ENCODE measurements at places on chromosomes 5 and 9.

DNA sequence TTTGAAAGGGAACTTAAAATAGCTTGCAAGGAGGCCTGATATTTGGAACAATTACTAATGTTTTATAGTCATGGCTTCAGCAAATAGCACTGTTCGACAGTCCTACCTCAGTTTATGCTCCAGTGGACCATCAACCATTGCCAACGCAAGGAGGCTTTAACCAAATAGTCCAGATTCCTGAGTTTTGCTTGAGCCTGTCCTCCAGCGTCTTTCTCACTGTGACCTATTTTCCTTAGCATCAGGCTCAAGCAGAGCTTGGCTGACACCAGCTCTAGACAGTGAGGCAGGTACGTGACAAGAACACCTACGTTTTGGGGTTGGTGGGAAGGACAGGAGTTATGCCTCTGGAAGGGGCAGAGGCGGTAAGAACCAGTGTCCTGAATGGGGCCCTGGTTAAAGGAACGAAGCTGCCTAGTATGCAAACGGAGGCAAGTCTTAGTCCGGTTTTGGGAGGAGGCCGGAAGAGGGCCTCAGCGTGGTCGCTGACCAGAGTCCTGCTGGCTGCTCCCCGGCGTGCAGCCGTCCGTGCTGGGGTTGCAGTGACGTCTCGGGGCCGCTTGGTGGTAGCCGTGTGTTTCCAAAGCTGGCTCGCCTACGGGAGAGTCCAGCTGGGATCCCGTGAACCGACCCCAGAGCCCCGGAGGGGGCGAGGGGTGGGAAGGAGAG lies 998 bp upstream of the FGF18 start:
- peak; percentile 46 for DNase-seq

DNA sequence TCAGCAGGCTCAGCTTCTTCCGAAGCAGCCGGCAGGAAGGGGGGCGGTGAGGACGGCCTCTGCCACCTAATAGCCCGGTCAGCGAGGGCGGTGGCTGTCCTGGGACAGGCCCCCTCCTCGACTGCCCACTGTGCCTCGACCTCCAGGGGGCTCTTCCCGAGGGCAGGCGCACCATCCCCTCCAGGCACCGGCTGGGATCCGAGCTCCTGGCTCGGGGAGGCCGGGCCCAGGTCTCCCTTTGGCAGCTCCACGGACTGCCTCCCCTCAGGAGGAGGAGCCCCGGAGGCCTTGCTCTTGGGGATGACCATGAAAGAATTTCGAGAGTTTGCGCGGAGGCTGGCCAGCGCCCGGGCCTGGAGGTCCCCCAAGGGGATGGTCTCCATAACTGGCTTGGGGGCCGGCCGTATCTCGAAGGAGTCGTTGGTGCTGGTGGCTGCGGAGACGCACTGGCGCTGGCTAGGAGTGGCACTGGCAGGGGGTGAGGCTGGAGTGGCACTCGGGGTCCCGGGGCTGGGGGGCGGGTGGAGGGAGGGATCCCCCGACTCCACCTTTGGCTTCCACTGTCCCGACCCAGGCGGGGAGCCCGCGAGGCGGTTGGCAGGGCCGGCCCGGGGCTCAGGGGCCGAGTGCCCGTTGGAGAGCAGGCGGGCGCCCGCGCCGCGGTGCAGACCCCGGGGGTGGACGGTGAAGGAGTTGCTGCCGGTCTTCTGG lies 975 bp downstream of the TPRN start:
- no peak for DNase-seq

GRCh38 chr5:150122158-150122510 lies 33.5 kb downstream of the PDGFRB start:
- peak; percentile 39 for DNase-seq

DNA sequence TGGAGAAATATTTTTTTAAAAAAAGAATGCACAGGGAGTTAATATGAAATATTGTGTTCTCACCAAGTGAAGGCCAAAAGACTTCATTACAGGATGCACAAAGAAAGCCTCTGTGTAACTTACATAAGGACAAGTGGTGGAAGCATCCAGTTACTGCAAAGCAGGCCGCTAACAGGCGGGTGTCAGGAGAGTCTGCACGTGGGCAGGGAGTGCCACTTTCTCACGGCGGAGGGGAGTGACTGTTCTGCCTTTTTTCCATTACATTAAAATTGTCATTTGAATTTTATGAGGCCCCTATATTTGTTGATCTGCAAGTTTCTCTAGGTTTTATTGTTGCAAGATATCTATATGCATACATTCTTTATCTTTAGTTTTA lies 28.1 kb upstream of the SPATA31E1 start:
- no peak for DNase-seq

DNA sequence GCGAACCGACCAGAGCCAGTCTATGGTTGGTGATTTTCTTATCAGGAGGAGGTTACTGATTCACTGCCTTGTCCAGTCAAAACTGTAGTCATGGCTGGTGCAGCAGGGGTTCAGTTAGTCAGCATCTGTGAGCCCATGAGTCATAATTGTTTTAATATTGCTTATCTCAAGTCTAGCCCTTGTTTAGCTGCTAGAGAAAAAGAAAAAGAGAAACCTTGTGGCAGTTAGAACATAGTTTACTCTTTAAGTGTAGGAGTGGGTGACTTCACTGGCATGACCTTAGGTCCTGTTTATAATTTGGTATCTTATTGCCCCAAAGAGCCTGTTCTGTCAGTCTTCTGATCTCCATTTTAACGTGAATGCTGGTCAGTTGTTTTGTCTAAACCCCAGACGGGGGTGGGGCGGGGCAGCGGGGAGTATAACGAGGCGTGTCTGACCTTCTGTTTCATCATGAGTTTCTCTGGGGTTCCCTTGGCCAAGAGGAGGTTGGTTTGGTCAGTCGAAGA lies 76.9 kb upstream of the NFIL3 start:
- DNase-seq = no peak

- no peak for DNase-seq
Observed at GRCh38 chr9:134341306-134341705, 15.1 kb downstream of the RXRA start.

GRCh38 chr5:160616712-160617497 lies 195.2 kb downstream of the PTTG1 start:
- DNase-seq = no peak

DNA sequence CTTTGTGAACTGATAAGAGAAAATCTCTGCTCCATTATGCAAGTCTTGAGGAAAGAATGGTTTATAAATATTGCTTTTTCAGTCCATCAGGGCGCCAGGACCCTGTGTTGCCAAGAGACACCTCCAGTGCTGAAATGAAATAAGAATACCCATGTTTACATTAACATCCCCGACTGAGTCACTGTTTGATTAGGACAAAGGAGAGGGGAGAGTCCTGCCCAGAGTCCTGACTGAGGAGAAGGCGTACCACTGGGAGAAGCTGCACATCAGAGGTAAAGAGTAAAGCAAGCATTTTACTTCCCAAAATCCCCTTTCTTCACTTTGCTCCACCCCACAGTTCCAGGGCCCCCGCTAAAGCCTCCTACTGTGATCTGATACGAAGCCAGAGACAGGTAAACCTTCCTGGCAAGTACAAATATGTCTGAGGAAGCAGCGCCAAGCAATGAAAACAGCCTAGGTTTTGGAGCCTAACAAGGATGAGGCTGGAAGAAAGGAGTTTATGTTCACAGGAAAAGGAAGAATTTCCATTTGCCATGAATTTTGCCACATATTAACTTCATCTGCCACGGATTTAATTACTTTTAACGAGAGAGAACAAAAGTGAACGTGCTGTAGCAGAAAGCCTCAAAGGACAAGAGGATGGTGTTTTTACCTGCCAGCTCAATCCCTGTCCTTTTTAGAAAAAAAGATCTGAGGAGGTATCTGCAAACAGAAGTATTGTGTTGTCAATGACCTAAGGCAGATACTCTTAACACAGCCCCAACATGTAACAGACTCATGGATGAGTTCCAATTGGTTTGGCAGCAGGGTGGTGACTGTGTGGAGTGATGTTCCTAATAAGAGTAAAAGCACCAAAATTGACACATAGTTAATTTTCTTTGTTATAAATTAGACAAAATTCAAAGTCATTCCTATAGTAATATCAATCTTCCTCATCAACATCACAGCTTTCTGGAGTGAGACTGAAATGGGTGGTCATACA lies 209.4 kb upstream of the TLE4 start:
- no peak for DNase-seq

DNA sequence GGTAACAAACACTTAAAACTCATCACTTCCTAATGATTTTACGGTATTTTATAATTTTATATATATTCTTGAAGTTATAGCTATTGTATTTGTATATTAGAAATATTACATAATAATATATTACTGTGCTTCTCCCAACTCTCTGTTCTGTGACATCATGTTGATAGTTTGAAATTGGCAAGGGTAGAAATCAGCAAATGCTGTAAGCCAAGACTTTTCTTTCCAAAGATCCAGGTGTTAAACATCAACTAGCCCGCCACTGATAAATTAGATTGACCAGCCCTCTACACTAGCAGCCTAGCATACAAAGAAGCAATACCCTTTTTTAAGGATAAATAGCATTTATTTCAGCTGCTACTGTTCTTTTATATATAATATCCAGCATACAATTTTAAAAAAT lies 122.9 kb downstream of the PRELID2 start:
- DNase-seq = no peak

DNA sequence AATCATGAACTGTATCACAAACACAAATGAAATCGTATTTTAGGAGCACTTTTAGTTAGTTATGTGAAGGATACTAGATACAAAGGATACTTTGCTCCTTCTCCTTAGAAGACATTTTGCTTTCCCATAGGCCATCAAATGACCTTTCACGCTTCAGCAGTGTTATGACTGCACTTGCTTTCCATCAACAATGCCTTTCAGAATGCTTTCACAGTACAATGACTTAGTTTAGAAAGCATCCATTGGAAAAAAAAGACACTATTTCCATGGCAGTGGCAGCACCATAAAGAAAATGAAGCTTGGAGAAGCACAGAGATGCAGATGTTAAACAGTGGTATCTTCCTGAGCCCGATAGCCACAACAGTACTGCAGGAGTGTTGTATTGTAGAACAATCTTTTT lies 203.9 kb downstream of the PCSK1 start:
- DNase-seq = no peak

- no peak for DNase-seq
Observed at GRCh38 chr5:142644640-142645361, 41.1 kb downstream of the FGF1 start.

- DNase-seq = no peak
Observed at GRCh38 chr5:137191179-137191578, 307.9 kb downstream of the SPOCK1 start.

GRCh38 chr9:33233626-33234342 lies 6.2 kb upstream of the SPINK4 start:
- peak; percentile 87 for DNase-seq

- DNase-seq = no peak
Observed at GRCh38 chr9:134136996-134137299, 1.1 kb downstream of the WDR5 start.

GRCh38 chr9:135262248-135262647 lies 174.8 kb downstream of the OLFM1 start:
- DNase-seq = peak; percentile 8

GRCh38 chr5:136686192-136686872 lies 321.0 kb upstream of the TRPC7 start:
- DNase-seq = peak; percentile 52

- DNase-seq = no peak
Observed at GRCh38 chr9:97854696-97855485, 1.9 kb downstream of the FOXE1 start.

DNA sequence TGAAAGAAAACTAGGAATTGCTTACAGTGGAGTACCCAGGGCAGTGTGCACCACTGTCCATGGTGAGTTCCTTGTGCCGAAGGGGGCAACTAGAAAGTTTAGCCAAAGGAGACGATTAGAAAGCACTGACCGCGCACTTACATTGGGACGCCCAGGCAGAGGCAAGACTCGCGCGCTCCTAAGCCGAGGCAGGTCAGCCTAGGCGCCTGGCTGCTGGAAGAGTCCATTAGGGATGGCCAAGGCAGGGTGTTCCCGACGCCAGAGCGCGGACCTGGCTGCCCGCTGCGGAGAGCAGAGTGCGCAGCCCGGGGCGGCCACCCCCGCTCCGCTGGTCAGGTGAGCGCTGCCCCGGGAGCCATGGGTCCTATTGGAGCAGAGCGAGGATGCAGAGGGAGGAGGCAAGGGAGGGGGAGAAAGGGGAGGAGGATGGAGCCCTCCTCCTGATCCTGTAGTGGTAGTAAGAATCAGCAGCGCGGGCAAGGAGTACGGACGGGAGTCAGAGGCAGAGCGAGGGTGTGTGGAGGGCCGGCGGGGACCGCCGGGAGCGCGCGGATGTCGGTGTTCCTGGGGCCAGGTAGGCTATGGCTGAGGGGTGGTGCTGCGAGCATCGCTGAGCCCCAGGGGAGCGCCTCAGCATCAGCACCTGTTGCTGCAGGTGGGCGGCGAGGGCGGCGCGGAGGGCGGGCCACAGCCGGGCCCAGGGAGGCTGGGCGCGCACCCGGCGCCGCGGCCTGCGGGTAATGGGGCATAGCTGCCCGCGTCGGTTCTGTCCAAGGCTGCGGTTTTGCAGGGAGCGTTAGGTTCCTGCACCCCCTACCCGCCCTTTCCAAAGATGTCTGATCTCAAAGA lies at the start of gene ADGRV1:
Gene ADGRV1, plus strand, starts transcription at position 454 of the 849 bp plus-strand sequence. Its CDS starts 99 bp downstream, at position 553.
- peak; percentile 46 for DNase-seq

- no peak for DNase-seq
Observed at GRCh38 chr9:36742264-36742663, 169.6 kb downstream of the MELK start.

DNA sequence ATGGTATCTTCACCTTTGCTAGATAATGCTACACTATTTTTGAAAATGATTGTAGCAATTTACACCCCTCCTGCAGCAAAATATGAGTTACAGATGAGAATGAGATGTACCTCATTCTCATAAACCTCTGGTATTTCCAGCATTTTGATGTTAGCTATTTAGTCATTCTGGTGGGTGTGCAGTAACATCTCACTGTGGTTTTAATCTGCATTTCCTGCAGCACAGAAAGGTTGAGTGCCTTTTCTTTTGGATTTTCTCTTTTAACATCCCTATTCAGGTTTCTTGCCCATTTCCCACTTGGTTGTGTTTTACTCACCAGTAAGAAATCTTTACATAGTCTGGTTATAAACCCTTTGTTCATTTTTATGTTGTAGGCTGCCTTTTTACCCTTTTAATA lies 206.2 kb downstream of the NR3C1 start:
- no peak for DNase-seq

DNA sequence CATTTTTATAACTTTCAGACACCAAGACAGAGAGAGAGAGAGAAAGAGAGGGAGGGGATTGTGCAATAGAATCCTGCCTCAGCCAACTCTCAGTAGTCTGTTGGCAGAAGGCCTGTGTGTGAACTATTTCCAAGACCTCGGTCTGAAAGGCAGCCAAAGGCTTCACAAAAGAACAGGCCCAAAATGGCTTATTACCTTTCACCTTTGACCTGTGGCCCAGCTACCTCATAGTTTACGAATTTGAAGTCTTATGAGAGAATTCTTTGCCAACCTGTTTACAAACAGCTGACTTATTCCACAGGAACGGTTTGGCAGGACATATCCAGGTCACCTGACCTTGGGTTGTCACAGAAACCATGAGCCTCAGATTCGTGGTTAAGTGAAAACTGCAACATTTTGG lies 48.6 kb downstream of the NR2F1-AS1 start:
- no peak for DNase-seq

All from common myeloid progenitor, CD34-positive (primary cell).